Cardiac septum (tissue), 1 donor: ENCODE measurements at places on chromosomes 11 and 22.

- DNase-seq: no peak
Measured at GRCh38 chr11:109783014-109783413, 310.2 kb upstream of the ZC3H12C start.

DNA sequence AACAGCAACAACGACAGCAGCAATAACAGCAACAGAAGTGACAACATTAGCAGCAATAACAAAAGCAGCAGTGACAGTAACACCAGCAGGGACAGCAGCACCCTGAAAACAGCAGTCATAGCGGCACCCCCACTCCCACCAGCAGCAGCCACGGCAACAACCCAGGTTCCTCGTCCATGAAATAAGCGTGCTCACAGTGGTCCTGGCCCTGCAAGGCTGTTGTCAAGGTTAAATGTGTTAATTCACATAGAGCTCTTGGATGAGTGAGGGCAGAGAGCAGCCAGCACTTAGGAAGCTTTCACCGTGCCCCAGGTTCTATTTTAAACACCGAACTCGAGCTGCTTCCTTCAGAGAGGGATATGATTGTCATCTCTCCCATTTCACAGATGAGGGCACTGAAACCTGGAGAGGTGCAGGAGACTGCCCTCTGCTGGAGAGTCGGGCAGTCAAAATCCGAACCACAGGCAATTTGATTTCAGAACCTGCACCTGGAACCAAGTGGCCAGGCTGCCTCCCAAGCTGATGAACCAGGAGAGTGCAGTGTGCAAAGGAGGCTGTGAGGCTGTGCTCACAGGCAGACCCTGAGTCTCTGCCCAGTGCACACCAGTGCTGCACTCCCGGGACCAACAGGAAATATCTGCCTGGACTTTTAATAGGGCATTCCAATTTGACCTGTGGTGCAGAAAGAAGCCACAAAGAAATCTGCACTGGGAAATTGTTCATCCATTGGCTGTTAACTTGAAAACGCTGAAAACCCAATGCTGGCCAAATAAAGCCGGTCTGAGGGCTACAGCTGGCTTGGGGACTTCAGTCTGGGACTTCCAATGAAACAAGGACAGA, 22.9 kb upstream of the FGF3 start:
- DNase-seq: no peak

- DNase-seq: no peak
Measured at GRCh38 chr11:31795706-31796498, 15.2 kb downstream of the PAX6 start.

DNA sequence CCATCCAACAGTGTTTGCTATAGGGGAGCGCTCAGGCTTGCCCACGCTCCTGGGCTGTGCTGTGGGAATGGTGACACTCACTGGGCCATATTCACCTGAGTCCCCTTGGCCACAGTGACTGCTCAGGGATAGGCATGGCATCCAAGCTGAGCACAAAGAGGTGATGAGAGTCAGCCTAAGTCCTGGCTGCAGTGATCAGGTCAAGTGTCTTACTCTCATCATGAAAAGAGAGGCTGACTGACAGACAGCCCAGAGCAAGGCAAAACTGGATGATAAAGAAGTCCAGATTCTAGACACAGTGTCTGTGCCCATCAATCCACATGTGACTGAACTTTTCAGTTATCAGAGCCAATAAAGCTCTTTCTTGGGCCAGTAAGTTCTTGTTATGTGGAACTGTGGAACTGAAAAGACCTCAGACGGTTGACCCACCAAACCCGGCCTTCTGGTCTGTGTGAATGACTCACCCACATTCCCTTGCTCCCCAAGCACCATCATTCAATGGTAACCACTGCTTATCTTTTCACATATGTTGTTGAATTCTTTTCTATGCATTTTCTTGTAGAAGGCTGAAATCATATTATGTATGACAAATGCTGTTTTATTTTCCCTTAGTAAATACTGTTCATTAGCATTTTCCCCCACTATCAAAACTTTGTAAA, 43.2 kb upstream of the YPEL1 start:
- no peak for DNase-seq

DNA sequence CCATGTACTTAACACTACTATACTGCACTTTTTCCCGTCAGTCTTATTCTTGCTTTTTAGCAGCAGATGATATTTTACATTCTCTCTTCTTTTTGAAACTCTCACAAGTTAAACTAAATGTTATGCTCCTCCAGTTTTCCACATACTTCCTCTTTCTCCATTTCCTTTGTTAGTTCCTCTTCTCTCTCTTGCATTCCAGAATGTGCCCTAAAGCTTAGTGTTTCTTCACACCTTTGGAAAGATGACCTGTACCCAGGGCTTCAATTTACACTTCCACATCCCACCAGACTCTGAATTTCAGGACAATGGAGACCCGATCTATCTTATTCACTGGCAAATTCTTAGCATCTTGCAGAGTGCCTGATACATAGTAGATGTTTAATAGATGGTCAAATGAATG, 51.8 kb downstream of the APIP start:
- DNase-seq: no peak

- DNase-seq: no peak
Measured at GRCh38 chr22:40108396-40108795, 69.3 kb upstream of the TNRC6B start.

- no peak for DNase-seq
Measured at GRCh38 chr11:10634407-10634806, 59.1 kb downstream of the IRAG1 start.

- DNase-seq: no peak
Measured at GRCh38 chr11:124745835-124746620, 6.0 kb downstream of the VSIG2 start.

- DNase-seq: no peak
Measured at GRCh38 chr11:19597876-19598275, 114.8 kb upstream of the NAV2 start.

- no peak for DNase-seq
Measured at GRCh38 chr11:45390407-45390806, 104.3 kb upstream of the SYT13 start.

DNA sequence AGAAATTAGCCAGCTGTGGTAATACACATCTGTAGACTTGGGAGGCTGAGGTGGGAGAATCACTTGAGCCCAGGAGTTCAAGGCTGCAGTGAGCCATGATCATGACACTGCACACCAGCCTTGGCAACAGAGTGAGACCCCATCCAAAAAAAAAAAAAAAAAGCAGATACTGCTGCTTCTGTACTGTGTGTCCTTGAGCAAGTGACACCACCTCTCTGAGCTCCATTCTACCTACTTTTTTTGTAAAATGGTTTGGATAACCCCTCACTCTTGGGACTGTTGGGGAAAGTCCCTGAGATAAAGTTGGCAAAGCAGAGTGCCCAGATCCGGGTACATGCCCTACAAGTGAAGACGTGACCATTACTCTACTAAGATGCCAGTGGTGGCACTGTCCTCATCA, 2.7 kb downstream of the SEC14L3 start:
- no peak for DNase-seq

GRCh38 chr22:19555651-19556050, 31.4 kb upstream of the CLDN5 start:
- no peak for DNase-seq
